ENCODE measurements at places on chromosomes 7 and 10.
A peak's percentile ranks its signal among the peaks of the same experiment; 100 is the strongest.

DNA sequence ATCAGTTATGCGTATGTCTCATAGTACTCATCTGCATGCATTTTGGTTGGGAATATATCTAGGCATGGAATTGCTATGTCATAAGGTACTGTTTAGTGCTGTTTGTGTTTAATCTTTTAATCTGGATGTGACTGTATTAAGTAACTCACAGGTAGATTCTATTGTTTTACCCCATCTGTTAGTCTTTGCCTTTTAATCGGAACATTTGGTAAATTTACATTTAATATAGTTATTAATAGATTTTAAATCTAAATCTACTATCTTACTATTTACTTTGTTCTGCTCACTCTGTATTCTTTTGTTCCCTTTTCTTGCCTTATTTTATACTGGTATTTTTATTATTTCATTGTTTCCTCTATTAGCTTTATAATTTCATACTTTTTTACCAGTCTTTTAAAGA, 10.6 kb upstream of the ITGA8 start:
- no peak for DNase-seq

DNA sequence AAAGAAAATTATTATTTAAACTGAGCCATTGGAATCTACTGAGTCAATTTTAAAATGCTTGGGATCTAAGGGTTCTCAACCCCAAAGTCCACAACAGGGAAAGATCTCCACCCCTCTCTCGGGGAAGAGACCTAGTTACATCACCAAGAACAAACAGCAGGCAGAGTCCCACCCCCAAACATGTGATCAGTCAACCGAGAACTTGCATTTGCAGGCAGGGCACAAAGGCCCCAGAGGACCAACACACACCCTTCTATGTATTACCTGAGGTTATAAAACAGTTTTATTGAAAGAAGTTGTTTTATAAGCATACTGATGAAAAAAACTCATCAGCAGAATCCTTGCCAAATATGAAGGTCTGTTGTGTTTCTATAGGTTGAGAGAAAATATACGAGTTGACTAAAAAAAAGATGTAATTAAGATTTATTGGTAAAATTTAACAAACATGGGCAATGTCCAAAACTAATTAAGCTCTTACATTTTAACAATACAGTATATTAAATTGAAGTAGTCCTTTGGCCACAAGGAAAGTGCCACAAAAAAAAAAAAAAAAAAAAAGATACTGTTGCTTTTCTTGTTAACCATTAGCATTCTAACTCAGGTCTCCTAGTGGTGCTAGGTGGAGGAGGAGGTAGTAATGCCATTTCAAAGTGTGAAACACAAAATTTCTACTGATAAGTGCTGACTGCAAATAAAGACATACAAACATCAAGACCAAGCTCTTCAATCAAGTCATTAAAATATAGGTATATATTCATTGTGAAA, 975 bp upstream of the USP54 start:
- DNase-seq, result no peak

DNA sequence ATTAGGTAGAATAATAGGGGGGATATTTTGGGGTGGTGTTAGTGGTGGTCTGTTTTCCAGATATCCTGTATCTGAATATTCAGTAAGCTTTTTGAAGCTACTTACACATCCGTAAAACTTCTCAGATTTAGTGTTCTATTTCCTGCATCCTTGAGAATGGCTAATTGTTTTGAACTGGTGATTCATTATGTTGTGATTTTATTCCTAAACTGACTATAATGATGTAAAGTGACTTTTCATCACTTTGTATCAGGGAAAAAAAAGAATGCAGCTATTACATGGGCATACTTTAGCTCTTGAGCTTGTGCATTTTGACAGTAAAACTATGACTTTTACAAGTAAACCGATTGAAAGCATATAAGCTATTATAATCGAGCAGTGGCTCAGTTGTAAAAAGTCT, 18.2 kb downstream of the WAC start:
- DNase-seq, result no peak

GRCh38 chr7:14954035-14954434, 51.5 kb upstream of the DGKB start:
- no peak for DNase-seq

DNA sequence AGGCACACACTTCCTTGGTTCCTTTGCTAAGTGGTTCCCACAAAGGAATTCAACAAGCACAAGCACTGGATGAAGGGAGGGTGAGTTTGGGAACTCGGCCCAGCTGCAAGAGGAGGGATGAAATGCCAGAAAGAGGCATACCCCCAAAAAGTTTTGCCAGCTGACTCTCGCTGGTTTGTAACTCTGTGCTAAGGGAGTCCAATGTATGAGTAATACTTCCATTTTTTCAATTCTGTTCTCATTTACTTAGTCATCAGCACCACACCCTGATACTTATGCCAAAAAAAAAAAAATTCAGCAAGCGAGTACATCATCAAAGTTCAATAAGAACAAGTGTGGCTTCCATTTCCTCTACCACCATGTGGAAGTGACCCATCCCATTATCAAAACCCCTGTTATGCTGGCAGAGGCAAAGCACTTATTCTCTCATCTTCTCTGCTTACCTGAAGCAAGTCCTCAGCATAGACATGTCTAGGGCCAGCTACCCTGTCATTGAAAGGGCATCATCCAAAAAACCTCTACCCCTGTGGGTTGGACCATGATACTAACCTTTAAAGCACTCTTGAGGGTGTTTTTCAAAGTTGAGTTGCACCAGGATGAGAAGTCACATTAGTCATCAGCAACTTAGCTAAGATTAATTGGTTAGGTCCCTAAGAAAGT, 6.9 kb upstream of the HYCC1 start:
- no peak for DNase-seq

DNA sequence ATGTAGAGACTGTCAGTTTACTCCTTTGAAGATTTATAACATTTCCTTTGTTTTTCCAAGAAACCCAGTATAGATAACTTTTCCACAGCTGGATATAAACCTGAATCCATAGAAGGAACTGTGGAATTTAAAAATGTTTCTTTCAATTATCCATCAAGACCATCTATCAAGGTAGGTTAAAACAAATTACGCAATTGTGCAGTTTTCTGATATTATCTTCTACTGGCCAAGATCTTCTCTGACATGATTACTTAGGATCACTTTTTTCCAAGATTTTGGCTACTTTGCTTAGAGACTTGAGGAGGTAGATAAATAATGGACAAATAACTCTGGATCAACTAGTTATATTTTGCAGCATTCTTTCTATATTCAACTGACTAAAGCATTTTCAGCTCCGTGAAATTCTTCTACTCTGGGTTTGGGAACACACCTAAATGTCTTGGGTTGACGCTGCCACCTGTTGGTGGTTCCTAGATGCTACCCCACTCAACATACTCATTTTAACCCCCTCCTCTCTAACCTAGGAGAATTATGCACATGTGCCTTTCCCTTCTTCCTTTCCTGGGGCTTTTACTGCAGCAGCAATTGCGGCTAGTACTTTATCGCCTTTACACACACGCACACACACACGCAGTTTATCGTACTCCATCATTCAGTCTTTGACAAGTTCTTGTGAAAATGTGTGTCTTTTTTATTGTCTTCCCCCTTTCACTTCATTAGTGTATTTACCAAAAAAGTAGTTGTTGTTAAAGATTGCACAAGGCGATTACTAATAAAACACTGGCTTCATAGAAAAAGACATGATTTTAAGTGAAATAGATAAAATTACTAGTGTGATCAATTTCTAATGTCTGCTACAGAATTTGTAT, 32.7 kb downstream of the ABCB5 start:
- DNase-seq, result no peak

DNA sequence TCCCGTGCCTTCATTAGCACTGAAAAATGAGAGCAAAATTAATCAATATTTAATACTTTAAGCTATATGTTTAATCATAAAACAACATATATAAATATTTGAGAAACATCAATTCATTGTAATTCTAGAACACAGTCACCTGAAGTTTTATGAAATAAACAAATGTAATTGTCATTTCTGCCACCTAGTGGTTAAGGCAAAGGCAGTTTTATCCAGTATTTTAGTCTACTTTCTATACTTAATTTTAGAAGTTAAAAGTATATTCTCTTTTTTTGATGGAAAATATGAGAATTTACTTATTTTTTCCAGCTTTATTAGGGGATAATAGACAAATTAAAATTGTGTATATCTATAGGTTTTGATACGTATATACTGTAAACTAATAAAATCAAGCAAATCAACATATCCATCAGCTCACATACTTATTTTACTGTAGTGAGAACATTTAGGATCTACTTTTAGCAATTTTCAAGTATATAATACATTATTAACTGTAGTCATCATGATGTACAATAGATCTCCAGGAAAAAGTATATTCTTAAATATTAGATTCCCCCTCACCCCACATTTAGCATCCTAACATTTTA, 16.9 kb downstream of the PCGF6 start:
- no peak for DNase-seq

- DNase-seq, result no peak
Measured at GRCh38 chr10:22959292-22959691, 31.4 kb downstream of the ARMC3 start.

DNA sequence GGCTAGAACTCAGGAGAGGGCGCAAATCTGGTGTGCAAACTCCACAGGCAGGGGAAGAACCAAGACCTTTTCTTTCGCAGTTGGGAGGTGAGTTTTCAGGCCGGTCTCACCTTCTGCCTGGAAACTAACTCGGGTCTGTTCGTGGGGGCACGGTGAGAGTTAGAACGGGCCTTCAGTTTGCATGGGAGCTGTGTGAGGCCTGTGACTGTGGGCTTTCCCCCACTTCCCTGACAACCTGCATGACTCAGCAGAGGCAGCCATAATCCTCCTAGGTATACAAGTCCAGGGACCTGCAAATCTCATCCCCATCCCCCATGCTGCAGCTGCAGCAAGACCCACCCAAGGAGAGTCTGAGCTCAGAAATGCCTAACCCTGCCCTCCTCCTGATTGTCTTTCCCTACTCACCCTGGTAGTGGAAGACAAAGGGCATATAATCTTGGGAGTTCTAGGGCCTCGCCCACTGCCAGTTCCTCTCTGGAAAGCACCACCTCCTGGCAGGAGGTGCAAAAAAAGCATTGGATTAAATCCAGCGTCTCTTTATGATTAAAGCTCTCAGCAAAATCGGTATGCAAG, 194.9 kb upstream of the ETV1 start:
- DNase-seq, result no peak

DNA sequence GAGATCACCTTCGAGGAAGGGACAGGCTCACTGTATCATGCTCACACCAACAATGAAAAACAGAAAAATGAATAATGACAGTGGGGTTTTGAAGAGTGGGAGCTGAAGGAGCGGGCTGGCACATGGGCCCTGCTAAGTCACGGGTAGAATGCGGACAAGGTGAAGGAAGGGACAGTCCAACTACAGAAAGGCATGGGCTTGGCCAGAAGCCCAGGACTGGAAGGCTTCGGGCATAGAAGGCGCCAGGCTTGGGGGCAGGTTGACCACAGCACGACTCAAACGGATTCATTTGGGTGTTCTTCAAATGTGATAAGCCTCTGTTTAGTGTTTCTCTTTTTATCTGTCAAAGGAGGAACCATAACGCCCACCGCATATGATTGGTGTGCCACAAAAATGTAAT, 509.5 kb downstream of the CCSER2 start:
- DNase-seq, result no peak

- no peak for DNase-seq
Measured at GRCh38 chr7:6071406-6071805, 40.2 kb downstream of the ANKRD61 start.

DNA sequence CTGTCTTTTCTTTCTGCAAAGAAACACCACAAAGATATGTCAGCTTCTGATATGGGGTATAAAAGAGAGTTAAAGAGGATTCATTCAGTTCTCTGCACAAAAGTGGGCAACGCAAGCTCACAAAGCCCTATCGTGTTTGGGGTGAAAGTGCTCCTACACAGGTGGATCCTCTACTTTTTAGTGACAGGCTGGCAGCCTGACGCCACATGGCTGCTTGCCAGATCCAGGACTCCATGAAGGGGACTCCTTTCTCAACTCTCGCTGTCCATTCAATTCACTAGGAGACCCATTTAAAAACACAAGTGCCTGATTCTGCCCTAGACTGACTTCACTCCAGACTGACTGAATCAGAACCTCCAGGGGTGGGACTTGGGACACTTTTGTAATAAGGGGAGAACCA, 8.0 kb downstream of the PARP12 start:
- no peak for DNase-seq

GRCh38 chr7:132333301-132333700, 243.0 kb downstream of the PLXNA4 start:
- no peak for DNase-seq

DNA sequence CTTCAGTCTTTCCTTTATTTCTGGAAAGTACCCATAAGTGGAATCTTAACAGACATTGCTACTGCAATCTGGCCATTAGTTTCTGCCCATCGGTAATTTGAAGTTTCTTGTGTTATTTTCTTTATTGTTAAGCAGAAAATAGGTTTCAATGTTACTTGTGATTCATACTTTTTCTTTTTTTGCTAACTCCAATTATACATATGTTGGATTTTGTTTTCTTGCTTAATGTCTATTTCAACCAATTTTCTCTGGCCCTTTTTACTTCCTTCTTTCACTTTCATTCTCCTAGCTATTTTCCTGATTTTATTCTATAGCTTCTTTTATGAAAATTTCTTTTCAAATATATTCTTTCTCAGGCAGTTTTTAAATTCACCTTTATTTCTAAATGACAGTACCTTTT, 457.4 kb downstream of the TCERG1L start:
- no peak for DNase-seq

DNA sequence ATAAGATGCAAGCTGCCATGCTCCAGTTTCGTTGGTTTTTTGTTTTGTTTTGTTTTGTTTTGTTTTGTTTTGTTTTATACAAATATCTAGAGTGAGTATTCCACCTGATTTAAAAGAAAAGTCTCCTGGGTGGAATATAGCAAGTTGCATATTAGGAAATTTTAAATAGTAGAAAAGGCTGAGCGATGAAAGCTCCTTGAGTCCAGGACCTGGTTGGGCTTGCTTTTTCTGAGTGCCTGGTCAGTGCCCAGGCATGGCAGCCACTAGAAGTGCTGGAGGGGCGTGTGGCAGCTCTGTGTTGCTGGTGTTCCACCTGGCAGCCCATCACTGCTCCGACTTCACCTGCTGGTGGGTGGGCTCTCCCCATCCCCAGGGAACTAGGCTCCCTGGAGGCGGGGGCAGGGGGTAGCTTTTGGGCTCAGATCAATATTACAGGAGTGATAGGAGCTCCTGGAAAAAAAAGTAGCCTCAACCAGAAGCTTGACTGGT, 8.0 kb downstream of the COL17A1 start:
- no peak for DNase-seq

DNA sequence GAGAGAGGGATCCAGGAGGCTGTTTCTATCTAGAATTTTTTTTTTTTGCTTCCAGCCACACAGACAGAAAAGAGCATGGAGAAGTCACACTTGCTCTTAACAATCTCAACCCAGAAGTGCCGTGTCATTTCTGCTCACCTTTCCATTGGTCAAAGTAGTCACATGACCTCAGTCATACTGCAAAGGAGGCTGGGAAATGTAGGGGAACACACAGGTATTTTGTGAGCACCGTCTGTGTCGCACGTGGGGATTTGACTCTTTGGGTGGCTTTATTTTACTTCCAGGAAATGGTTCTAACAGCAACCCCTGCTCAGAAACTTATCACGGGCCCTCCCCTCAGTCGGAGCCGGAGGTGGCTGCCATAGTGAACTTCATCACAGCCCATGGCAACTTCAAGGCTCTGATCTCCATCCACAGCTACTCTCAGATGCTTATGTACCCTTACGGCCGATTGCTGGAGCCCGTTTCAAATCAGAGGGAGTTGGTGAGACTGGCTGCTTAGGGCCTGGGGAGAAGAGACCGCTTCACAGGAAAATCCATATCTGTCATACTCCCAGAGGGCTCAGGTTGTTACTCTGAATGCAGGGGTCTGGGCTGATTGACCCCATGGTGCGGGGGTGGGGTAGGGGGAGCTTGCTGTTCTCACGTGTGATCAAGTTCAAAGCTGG, 13.1 kb upstream of the CPA1 start:
- peak; percentile 13 for DNase-seq

Data from stimulated activated CD4-positive, alpha-beta T cell treated with anti-CD3 and anti-CD28 coated beads, Interleukin-4, amount 100 ng/mL, for 1 hour (primary cell).